ENCODE measurements at places on chromosomes 13 and 19.

GRCh38 chr13:102089177-102089576 is 312.7 kb downstream of the FGF14 start:
- no peak for DNase-seq

GRCh38 chr13:112185466-112185865 is 118.5 kb downstream of the SOX1 start:
- DNase-seq: no peak

DNA sequence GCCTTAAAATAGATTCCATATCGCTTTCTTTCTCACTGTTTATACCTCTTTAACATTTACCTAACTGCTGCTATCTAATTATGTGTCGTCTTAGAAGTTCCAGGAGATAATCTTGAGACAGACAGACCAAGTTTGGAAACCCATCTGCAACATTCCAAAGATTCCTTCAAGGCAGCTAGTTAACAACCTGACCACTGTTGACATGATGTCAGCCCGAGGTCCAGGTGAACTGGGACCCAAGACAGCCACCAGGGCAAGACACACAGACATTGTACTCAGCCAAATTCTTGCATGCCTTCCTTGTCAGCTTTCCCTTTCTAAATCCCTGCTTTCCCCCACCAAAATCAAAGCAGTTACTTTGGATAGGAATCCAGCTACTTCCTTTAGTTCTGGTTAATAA is 1476.5 kb upstream of the PRR20A start:
- DNase-seq: no peak

DNA sequence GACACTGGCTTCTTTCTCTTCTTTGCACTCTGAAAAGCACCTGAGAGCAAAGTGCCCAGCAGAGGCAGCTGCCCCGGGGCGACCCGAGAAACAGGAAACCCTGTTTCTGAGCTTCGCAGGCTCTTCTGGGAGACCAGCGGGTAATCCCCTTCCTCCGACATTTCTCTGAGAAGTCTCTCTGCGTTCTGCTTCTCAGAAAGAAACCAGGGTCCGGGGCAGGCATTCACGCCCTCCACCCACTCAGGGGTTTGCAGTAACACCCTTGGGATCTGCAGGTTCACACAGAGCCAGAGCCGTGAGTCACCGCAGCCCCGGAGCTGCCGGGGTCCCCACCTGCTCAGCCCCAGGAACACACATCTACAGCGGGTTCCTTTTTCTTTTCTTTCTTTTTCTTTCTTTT is 86.0 kb downstream of the GADD45B start:
- DNase-seq: no peak

GRCh38 chr13:24263632-24264031 is 45.7 kb upstream of the C1QTNF9 start:
- DNase-seq: no peak

- DNase-seq: no peak
Observed at GRCh38 chr13:50348371-50348770, 333.1 kb downstream of the KCNRG start.

DNA sequence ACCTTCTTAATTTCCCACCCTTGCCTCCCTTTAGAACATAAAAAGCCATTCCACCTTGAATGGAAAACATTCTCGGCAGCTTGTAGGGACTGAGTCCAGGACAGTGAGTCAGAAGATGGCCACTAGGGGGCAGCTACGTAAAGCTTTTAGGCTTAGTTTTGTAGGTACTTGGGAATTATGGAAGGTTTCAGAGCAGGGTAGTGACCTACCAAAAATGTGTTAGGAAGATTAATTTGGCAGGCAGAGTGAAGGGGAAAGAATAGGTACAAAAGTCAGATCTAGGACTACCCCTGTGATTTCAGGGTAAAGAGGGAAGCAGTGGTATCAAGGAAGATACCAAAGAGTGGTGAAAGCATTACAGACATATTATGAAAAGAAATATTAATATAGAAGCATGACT is 198.4 kb downstream of the NDFIP2 start:
- no peak for DNase-seq

GRCh38 chr19:3457528-3458228 is 22.6 kb downstream of the SMIM24 start:
- no peak for DNase-seq

GRCh38 chr13:29111446-29111845 is 291.3 kb downstream of the MTUS2 start:
- no peak for DNase-seq

DNA sequence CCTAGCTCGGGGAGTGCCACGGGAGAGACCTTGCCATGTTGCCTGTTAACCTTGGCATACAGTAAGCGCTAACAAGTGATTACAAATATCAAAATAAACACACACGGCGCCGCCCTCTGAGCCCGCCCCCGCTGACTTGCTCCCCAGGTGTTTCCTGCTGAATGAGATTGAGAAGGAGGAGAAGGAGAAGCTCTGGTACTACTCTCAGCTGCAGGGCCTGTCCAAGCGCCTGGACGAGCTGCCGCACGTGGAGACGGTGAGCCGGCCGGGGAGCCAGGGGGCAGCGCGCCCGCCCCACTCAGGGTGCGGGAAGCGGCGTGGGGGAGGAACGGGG is 5.0 kb downstream of the APC2 start:
- DNase-seq: no peak

GRCh38 chr13:114130837-114131582 is 1.4 kb downstream of the RASA3 start:
- DNase-seq: no peak

DNA sequence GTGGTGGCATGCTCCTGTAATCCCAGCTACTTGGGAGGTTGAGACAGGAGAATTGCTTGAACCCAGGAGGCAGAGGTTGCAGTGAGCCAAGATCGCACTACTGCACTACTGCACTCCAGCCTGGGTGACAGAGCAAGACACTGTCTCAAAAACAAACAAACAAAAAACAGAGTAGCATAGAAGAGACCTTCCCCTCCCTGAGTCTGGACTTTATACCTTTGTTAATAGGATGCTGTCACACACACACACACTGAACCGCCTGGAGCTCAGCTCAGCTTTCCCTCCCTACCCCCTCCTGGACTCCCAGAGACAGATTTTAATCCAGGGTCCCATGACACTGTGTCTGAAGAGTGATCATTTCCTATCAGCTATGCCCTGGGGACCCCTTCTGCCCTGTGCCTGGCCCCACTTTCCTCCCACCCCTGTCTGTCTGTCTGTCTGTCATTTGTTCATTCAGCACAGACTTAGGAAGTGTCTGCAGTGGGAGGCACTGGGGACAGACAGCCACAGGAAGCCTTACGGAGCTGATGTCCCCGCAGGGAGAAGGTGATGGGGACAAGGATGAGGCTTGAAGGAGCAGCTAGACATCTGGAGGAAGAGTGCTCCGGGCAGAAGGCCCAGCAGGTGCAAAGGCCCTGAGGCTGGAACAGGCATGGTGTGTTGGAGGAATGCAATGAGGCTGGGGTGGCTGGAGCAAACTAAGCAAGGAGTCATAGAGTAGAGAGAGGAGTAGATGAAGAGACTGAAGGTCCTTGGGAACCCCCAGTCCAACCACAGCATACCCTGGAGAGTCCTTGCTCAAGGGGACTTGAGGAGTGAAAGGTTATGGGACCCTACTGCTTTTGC is 4.9 kb downstream of the CERS4 start:
- DNase-seq: no peak

DNA sequence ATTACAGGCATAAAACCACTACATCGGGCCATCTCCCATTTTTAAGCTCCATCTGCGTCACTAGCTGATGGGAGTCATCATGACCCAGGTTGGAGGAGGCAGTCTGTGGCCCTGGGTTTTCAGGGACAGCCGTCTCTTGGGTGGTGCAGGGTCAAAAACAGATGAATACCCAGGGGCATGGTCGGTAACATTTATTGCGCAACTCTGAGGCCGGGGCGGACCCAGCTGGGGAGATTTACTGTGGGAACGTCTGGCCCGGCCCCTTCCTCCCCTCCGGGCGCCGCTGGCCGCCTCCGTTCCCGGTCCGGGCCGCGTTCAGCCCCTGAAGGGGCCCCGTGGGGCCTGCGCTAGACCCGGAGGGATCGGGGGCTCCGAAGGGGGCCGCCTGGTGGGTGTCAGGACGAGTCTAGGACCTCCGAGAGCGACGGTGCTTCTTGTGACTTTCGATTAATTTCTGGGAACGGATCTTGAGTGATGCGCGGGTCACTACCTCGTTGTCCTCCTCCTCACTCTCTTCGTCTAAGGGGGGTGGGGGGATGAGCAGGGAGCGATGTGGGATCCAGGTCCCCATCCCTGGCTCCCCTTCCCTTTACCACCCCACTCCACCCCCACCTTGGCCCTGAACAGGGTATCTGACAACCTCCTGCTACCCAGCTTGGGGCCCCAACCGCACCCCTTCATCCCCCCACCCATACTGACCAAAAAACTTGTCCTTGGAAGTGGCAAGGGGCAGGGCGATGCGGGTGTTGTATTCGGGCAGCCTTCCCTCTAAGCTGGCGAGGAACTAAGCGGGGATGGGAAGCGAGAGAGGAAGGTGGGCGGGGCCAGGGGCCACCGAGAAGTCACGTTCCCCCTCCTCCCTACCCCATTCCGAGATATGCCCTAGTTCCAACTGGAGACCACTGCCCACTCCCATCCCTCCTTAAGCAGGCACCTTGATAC is 1.6 kb upstream of the RGL3 start:
- DNase-seq: peak; percentile 36

GRCh38 chr13:84136582-84136981 is 254.3 kb upstream of the SLITRK1 start:
- DNase-seq: no peak

- DNase-seq: peak; percentile 72
Observed at GRCh38 chr13:112748947-112749735, 59.3 kb downstream of the ATP11A start.

GRCh38 chr13:75151081-75151643 is 330.8 kb downstream of the TBC1D4 start:
- DNase-seq: no peak

- DNase-seq: no peak
Observed at GRCh38 chr19:5152013-5152763, 183.3 kb downstream of the KDM4B start.

- no peak for DNase-seq
Observed at GRCh38 chr19:41328157-41328841, 18.3 kb downstream of the CCDC97 start.

- no peak for DNase-seq
Observed at GRCh38 chr13:97257800-97258799, 36.0 kb downstream of the MBNL2 start.

DNA sequence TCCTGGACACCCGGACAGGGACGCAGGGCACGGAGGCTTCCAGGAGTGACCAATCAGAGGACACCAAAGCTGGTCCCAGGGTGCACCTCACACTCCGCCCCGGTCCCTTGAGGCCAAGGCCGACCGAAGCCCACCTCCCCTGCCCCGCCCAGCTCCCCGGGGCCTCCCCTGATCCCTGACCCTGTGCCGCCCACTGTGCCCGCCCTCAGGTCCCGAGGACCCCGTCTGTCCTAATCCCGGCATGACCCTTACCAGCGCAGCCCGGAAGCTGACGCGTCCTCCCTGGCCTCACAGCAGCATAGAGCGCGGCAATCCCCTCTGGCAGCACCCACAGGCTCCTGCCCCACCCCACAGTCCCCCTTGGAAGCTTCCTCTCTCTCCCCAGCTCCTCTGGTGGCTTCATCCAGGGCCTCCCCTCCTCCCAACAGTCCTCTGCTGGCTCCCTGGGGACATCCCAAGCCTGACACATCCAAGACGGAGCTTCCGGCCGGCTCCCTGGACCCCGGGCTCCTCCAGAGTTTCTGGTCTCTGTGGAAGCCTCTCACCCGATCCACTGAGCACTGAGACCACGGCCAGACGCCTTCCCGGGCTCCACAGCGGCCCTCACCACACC is 7.4 kb upstream of the CDC34 start:
- DNase-seq: no peak

DNA sequence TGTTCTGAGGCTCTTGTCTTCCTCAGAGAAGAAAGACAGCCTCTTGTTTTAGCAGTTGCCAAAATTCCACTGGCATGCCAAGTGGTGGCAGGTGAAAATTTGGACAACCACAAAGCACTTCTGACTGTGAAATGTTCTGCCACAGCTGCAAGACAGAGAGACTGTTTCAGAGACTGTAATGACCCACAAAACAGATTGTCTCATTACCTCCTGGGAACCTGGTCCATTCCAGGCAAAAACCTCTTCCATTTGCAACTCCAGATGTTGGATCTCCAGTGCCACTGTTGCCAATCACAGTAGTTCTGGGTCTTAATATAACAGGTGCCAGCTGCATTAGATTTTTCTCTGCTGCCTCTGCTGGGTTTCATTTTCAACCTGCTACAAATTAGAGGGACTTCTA is 911.5 kb downstream of the UQCRFS1 start:
- DNase-seq: no peak

DNA sequence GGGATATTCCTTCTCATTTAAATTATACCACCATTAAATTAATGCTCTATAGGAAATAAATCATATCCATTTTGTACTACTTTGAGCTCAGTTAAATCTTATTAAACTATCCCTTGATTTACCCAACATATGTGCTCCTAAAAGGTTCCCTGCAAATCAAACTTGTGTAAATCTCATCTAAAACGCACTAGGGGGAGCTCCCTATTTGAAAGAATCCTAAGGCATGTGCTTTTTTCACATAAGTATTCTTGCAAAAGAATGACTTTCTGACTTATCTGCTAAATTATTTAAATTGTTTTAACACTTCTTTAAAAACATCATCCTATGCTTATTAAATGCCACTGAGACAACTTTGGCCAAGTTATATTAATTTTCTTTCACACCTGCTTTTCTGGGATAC is 7.9 kb downstream of the INTS6 start:
- DNase-seq: no peak

DNA sequence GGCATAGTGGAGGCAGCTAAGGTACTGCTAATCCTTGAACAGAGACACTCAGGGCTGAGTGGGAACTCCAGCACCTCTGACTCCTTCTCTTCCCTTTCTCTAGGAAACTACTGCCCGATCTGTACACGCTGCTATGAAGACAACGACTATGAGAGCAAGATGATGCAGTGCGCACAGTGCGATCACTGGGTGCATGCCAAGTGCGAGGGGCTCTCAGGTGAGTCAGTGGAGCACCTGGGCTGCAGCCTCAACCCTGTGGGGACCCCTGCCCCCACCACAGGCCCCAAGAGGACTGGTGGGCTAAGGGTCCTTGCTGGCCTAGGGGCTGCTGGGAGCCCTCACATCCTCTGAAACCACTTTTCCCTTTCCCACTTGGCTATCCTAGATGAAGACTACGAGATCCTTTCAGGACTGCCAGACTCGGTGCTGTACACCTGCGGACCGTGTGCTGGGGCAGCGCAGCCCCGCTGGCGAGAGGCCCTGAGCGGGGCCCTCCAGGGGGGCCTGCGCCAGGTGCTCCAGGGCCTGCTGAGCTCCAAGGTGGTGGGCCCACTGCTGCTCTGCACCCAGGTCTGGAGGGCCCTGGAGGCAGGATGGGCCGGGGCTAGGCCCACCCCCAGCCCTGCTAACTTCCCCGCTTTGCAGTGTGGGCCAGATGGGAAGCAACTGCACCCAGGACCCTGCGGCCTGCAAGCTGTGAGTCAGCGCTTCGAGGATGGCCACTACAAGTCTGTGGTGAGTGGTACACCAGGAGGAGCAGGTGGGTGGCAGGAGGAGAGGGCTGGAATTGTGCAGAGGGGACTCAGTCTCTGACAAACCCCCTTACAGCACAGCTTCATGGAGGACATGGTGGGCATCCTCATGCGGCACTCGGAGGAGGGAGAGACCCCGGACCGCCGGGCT is 9.5 kb downstream of the KMT2B start:
- no peak for DNase-seq
